Fibroblast of the conjunctiva (primary cell): ENCODE measurements at places on chromosomes 3 and 15.

GRCh38 chr3:122923611-122924010 lies 104.0 kb downstream of the SEMA5B start:
- DNase-seq, result no peak

GRCh38 chr15:78127882-78128281 lies 3.4 kb downstream of the CIB2 start:
- DNase-seq, result no peak

DNA sequence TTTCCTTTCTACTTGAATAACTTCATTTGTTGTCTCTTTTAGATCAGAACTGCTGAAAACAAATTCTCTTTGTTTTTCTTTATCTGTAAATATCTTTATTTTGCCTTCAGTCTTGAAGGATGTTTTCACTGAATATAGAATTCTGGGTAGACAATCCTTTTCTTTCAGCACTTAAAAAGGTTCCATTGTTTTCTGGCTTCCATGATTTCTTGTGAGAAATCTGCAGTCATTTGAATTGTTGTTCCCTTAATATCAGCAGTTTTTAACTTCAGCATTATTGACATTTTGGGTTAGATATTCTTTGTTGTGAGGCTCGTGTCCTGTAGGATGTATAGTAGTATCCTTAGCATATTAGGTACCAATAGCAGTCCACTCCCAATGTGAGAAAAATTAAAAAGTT lies 65.8 kb downstream of the SV2B start:
- DNase-seq, result no peak

- no peak for DNase-seq
Measured at GRCh38 chr3:133113526-133113925, 75.3 kb downstream of the TMEM108 start.
